ENCODE measurements at places on chromosomes 16 and 17.

- no peak for DNase-seq
- H3K27me3 ChIP-seq: no peaks in the 10 kb centered on the region
- peak overlapping the region; percentile 64 for H3K27ac ChIP-seq
- H3K4me3 ChIP-seq: no peak overlapping the region
- peaks cover 24% of the 10 kb centered on the region for H3K36me3 ChIP-seq
Measured at GRCh38 chr16:81518439-81518757, 73.8 kb downstream of the CMIP start.

- peaks cover 4% of the 10 kb centered on the region for H3K4me1 ChIP-seq
- H3K4me3 ChIP-seq: no peak overlapping the region
- no peaks in the 10 kb centered on the region for H3K27me3 ChIP-seq
- no peak overlapping the region for H3K27ac ChIP-seq
Measured at GRCh38 chr16:78430281-78430680, 330.8 kb downstream of the WWOX start.

DNA sequence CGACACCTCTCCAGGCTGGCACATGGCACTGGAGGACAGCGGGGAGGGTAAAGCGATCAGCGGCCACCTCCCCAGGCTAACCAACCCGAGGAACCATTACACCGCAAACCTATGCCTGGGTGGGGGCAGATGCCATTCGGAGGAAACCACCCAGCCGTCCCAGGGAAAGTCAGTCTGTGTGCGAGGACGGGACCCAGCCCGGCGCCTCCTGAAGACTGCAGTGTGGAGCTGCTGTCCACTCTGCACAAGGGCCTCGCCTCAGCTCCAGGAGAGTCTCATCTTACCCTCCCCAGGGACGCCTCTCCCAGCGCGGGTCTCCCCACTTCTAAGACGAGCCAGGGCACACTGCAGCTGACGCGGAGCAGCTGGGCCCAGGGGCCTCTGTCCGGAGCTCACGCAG lies 8.0 kb downstream of the SLC38A10 start:
- H3K27me3 ChIP-seq: no peaks in the 10 kb centered on the region
- peak overlapping the region; percentile 60 for H3K27ac ChIP-seq
- no peak for DNase-seq
- H3K4me1 ChIP-seq: peaks cover 30% of the 10 kb centered on the region
- H3K4me3 ChIP-seq: no peak overlapping the region
- H3K36me3 ChIP-seq: peaks cover 5% of the 10 kb centered on the region

DNA sequence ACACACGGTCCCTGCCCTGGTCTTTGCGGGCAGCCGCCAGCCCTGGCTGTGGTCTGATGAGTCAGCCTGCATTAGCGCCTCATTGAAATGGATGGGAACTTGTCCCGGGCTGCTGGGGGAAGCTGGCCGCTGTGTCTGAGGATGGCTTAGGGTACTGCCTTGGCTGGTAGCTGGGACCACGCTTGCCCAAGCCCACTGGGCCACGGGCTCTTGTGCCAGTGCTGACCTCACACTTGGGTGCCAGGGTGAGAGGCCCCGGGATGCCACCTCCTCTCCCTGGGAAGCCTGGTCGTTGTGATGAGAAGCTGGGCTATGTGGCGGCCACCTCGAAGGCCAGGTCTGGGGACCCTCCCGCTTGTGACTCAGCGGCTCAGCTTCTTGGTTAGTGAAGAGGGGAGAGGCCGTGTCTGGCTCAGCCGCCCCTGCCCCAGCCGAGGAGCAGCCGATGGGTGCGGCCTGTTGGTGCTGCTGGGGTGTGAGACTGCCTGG lies 10.7 kb downstream of the CACNA1H start:
- no peaks in the 10 kb centered on the region for H3K36me3 ChIP-seq
- DNase-seq: no peak
- H3K27ac ChIP-seq: no peak overlapping the region

DNA sequence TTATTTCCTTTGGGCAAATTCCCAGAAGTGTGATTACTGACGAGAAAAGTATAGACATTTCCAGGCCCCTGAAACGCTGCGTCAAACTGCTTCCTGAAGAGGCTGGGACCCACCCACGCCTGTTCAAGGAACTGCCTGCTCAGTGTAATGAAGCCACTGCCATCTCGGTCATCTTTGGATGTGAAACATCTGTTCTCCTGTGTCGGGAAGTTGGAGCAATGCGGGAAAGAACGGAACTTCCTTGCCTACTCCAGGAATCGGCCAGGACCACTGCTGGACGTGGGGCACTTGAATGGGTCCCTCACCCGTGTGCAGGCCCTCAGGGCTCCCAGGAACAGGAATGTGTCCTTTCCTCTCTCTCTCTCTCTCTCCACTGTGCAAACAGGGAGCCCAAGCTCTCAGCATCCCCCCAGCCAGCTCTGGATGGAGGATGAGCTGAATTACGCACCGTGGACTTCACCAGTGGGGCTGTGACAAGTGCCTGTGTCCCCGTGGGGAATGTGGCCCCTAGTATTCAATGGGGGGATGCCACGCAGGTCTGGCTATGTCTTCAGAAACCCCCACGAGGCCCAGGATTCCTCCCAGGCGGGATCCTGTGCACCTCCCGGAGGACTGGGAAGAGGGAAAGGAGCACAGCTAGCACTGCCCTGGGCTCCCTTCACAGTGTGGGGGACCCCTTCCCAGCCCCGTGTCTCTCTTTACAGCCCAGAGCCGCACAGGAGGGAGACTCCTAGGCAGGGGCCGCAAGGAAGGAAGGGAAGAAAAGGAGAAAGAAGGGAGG lies 18.3 kb upstream of the LITAF start:
- H3K27me3 ChIP-seq: peaks cover 2% of the 10 kb centered on the region
- no peak overlapping the region for H3K4me3 ChIP-seq
- DNase-seq: no peak
- no peaks in the 10 kb centered on the region for H3K36me3 ChIP-seq
- H3K27ac ChIP-seq: no peak overlapping the region

DNA sequence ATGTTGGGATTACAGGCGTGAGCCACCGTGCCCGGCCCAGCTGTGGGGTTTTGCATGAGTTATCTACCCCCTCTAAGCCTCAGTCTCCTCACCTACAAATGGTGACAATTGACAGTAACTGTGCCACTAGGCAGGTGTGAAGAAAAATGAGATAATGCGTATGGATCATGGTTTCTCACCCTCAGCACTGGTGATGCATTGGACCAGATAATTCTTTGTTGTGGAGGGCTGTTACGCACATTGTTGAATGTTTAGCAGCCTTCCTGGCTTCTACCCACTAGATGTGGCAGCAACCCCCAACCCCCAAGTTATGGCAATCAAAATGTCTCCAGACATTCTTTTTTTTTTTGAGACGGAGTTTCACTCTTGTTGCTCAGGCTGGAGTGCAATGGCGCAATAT lies 9.0 kb upstream of the HAPSTR1 start:
- H3K4me3 ChIP-seq: no peak overlapping the region
- H3K27ac ChIP-seq: no peak overlapping the region
- DNase-seq: peak; percentile 12
- peaks cover 18% of the 10 kb centered on the region for H3K4me1 ChIP-seq

DNA sequence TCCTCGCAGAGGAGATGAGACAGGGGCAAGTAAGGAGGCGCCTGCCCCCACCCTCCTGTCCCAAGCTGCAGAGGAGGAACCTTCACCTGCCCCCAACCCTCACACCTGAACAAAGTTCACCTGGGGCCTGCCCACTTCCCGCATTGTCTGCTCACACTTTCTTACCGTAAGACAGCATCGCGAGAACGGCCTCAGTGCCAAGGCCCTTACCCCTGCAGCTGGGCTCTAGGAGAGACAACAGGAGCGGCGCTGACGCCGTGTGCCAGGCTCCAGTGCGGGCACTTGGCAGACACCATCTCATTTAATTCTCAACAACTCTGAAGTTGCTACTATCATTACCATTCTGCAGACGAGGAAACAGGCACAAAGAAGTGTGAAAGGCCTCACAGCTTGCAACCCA lies 4.1 kb downstream of the NAT9 start:
- no peak overlapping the region for H3K27ac ChIP-seq
- H3K4me3 ChIP-seq: no peak overlapping the region
- DNase-seq: no peak
- peaks cover 28% of the 10 kb centered on the region for H3K4me1 ChIP-seq
- H3K36me3 ChIP-seq: peaks cover 17% of the 10 kb centered on the region
